ENCODE measurements at places on chromosomes 3 and 15.

DNA sequence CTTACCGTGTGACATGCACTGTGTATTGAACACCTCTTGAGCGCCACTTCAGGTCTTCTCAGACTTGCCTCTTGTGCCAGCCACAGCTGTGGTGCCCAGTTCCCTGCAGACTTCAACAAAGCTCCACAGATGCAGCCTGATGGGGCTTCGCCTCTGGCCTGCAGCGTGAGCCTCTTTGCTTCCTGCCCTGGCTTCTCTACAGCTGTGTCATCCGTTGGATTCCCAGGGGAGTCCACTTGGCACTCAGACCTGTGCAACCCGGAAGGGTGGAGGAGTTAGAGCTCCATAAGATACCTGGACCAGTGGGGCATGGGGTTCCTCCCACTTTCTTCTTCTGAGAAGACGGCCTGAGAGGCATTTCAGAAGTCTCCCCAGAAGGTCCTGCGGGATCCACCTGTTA is 57.7 kb upstream of the BNIP2 start:
- no peak for DNase-seq

DNA sequence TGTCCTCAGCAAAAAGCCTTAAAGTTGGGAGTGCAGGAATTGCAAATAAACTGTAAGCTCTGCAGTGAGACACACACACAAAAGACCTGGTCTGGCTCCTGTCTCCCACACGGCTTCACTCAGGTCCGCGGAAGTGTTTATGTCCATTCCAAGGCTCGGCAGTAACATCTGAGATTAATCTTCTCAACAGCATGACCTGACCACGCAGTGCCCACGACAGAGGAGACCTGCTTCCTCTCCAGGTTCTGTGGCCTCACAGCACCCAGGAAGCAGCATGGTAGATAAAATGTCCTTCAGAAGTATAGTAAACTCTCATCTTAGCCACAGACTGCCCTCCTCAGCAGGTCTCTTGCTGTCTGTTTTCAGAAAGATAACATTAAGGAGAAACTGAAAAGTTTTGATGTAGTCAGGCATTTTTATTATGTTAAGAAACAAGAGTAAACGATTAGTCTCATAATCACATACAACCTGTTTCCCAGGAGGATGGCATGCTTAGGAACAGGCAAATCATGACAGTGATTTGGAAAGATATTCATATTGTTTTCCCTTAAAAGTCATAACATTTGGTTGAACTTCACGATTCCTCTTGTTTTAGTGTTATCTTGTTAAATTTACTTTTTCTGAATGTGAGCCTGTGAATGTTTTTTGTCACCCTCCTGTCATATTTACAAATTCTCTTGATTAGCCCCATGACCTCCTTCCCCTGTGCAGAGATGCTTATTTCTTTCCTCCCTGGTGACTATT is 34.6 kb downstream of the CD200R1L start:
- no peak for DNase-seq

DNA sequence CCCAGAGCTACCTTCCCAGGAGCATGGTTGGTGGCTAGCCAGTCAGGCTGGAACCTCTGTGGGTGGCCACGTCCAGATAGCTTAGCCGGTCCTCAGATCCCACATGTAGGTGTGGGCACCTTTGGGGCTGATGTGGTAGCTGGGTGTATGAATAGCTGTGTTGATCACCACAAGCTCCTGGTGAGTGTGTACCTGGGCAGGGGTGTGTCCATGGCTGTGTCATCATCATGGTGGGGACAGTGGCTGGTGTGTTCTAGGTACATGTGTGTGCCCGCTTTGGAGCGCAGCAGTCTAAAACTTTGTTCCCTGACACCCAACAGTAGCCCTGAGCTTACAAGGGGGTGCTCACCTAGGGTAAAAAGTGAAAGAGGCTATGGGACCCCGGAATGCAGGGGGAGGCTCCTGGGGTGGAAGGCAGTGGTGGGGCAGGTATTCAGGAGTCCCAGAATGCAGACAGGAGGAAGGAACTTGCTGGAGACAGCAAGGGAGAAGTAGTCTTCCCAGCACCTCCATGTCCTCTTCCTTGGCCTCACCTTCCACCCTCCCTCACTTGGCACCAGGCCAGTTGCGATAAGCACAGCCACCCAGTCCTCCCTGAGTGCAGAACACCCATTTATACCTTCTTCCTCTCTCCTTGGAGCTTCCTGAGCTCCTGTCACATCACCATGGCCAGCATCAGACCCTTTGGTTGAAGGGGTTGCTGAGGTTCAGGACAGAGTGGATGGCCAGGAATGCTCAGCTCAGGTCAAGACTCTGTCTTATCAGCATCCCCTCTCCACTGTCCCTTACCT is 1.2 kb downstream of the CISH start:
- DNase-seq = peak; percentile 75

- no peak for DNase-seq
These were observed 329.1 kb downstream of the VPS13C start for GRCh38 chr15:61731099-61731498.

- no peak for DNase-seq
These were observed 221.8 kb downstream of the FMN1 start for GRCh38 chr15:32972686-32973085.

DNA sequence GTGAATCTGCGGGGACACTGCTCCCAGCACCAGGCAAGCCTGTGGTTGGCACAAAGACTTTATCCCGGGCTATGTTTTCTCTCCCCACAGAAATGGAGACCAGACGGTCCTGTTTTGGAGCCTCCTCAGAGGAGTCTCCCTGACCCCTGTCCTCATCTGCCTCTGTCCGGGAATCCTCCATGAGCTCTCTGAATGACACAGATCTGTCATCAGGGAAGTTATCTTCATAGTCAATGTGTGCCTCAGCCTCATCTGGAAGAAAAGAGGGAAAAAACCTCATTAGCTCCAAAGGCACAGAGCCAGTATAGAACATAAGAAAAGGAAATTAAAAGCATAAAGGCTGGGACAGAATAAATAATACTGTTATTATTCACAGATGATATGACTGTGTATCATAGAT is 40.0 kb downstream of the CRTAP start:
- DNase-seq = no peak

GRCh38 chr15:75090388-75090734 is 67.0 kb downstream of the PPCDC start:
- no peak for DNase-seq

- no peak for DNase-seq
These were observed 288.9 kb downstream of the ZNF385D start for GRCh38 chr3:21462141-21462540.

DNA sequence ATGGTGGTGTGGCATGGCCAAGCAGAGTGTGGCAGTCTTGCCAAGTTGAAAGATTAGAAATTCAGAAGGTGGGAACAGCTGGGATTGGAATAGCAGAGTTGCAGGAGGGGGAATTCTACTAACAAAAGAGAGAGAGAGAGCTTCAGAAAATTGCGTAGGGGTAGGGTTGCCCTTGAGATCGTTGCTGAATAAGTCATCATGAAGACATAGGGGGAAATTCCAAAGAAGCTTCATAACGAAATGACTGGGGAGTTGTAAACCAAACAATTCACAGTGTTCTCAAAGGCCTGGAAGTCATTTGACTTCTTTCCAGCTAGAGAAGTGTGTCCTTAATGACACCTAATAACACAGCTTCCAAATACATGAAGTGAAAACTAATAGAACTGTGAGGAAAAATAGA is 26.3 kb upstream of the TIPARP start:
- no peak for DNase-seq

DNA sequence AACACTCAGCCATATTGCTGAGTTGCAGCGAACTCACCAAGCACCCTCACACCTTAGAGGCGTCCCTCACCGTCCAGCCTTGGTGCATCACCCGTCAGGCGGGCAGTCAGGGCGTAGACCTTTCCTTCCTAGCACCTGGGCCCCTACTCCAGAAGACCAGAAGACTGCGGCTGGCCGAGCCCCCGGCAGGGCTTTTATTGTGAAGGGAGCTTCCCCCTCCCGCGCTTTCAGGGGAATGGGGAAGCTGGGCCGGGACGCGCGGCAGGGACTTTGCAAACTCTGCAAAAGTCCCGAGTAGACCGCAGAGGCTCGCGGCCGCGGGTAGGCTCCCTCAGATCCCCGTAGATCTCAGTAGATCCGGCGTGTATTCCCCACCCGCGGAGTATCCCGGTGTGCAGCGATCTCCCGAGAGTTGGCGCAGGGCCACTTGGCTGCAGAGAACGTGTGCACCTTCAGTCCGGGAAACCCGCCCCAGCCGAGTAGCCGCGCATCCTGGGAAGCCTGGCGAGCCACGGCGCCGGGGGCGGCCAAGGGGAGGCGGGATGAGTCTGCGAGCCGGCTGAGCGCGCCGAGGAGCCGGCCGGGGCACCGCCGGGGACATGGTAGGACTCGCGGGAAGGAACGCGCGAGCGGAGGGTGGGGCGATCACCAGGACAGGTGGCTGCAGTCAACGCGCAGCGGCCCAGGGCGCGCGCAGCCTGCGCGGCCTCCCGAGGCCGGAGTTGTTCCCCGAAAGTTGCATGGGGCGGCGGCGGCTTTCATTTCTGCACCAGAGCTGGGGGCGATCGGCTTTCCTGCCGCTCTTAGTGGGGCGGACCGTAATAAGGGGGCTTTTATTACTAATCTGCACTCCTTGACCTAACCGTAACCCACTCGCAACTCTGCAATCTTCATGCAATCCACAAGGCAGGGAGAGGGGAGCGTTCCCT is at the start of gene GASK1A:
TSS of gene GASK1A (plus strand) at position 268 of the 929 bp plus-strand sequence. CDS start at position 600, 332 bp downstream.
- DNase-seq = peak; percentile 40

DNA sequence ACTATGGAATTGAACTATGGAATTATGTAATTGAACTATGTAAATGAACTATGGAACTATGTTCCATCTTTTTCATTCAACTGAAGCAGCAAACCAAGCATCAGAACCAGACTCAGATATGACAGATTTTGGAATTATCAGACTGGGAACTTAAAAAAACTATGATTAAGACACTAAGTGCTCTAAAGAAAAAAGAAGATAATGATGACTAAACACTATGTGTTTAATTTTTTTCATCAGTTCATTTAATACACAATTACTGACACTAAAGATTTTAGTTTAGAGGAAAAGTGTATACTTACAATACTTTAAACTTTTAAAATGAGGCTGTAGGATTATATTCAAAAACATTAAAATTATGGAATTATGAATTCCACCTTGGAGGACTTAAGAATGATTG is 15.3 kb downstream of the RFX7 start:
- DNase-seq = no peak

Measured in activated T-cell treated with anti-CD3 and anti-CD28 coated beads, Interleukin-2, amount 50 U/mL, for 48 hours (primary cell).